Osteoblast (primary cell): ENCODE measurements at places on chromosomes 6 and 20. TPM values are rescaled to one million over a fixed set of nuclear protein-coding genes. Genes with fewer than 3 reads are reported as not detected.

DNA sequence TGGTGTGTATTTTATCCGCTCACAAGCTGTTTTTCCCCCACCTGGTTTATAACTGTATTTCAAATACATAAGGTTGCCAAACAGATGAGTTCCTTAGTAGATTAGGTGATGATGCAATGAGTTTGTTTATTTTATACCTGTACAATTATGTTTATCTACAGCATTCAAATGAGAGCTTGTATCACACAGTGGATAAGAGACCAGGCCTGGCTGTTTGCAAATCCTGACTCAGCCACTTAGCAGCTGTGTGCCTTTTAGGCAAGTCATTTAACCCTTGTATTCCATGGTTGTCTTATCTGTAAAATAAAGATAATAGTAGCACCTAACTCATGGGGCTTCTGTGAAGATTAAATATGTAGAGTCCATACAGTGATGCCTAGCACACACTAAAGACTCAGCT lies 143.7 kb downstream of the MOXD1 start:
- no peak for DNase-seq

SOBP gene
- 3.6 and 12.1 TPM in 2 replicates for total RNA-seq

POPDC3 gene
- total RNA-seq = 32.6 and 41.8 TPM in 2 replicates

GUCA1A gene
- not detected in 2 replicates for total RNA-seq
